ENCODE measurements at places on chromosomes 7 and 10.

DNA sequence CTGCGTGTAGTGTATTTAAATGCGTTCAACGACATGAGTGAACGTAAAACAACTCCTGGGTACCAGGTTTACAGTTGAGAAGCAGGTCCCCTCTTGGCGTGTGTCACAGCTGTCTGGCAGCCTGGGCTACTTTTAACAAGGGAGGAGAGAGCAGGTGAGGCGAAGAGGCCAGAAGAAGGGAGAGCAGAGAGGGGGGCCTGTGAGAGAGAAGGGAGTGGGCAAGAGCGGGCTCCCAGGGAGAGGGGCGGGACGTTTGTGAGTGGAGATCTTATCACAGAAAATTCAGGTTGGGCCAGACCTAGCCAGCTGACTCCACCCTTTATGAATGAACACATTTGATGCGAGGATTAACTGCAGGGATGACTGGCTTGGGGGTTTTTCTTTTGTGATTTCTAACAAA is 154.0 kb downstream of the CAMK1D start:
- DNase-seq: no peak

DNA sequence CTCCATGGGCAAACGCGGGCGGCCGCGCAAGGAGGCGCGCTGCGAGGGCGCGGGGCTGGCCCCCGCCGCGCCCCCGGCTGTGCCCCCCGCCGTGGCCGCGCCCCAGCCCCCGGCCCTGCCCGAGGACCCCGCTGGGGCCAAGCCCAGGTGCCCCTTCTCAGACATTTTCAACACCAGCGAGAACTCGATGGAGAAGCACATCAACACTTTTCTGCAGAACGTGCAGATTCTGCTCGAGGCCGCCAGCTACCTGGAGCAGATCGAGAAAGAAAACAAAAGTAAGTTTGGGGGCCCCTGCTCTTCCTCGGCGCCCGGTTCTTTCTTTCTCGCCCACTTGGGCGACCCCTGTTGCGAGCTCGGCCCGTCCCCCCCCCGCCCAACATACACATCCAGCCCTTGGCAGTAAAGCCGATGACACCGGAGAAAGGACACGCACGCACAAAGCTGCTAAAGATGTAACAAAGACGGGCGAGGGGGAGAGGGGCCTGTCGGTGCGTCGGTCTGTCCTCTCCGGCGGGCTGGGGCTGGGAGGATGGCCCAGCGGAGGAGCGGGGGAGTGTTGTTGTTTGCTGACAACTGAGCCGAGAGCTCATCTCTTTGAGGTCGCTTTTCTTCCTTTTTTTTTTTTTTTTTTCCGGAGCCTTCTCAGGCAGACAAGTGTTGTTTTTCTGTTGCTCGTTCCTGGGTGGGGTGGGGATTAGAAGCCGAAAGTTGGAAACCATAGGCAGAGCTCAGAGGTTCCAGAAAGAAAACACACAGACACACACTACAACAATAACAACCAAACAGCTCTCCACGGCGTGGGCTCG is 604 bp downstream of the MXI1 start:
- DNase-seq: no peak

DNA sequence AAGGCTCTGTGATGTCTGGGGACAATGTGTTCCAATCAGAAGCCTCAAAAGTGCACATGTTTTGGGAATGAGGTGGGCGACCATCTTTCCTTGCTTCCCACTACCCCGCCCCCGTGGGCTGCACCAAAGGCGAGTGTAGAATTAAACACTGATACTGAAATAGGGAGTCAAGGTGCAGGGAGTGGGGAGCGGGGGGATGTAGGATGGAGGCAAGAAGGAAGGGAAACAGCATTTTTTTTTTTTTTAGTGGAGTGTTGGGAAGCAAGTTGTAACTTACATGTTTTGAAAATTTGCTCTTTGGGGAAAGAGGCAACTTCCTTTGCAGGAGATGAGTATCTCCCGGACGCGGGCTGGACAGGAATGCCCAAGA is 484 bp upstream of the DLX5 start:
- no peak for DNase-seq

DNA sequence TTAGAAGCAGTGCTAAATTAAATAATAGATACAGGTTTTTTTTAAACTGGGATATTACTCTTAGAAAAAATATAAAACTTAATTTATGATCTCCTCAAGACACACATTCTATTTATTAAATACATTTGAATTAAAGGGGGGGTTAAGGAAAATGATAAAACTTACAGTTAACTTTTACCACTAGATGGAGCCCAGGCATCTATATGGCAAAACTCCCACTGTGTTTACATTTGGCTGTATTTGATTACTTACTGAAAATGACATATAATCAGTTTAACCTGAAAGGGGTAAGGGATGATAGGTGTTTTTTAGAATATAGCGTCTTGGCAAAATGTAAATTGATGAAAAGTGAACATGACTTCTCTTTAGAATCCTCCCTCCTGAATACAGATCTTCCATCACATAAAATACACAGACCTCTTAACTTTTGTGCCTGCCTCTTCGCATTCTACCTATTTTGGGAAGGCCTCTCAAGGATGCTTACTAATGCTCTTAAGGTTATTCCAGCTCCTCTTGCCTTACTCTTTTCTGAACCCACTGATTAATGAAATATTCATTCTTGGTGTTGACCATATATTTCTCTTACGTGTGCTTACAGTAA is 235.7 kb downstream of the AGMO start:
- no peak for DNase-seq

DNA sequence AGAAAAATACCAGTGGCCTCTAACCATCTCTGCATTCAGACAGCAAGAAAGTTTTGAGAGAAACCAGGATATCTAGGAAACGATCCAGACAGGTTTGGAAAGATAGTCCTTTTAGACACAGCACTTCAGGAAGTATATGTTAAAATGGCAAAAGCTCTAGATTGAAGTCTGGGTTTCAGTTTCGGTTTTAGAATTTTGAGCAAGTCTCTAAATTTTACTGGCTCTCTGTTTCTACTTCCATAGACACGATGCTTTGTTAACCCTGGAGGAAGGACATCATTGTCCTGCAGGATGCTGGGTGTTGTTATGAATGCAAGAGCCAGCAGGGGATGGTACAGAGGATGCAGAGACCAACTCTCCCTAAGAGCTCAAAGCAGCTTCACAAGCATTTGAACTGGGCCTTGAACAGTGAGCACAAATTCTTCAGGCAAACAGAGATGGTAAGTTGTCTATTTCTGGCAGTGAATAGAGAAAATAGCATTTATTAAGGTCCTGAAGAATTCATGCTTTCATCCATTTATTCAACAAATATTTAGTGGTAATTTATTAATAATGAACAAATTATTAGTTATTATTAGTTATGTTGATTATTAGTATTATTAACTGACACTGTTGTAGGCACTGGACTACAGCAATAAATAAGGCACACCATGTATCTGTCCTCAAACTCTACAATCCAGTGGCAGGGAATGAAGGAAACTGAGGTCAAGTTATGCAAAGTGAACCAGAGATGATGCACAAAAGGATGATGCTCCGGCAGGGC is 152.7 kb upstream of the NRP1 start:
- DNase-seq: no peak

- no peak for DNase-seq
Measured at GRCh38 chr7:14085901-14086300, 96.4 kb upstream of the ETV1 start.

DNA sequence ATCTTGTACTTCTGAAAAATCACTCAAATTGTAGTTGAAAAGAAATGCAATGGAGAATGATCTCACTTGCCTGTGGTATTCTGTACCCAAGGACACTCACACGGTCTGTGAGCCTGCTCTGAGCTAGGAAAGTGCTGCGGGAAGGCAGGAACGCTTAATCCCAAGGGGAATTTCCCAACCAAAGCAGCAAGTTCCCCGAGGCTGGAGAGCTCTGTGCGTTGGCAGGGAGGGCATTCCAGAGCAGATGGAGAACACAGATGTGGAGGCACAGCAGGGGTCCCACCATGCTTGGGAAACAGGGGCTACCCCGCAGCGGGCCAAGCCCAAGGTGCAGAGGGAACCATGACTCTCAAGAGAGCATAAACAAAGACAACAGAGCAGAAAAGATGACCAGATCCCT is 13.6 kb downstream of the SVIL start:
- no peak for DNase-seq

Data from activated CD4-positive, alpha-beta T cell treated with anti-CD3 and anti-CD28 coated beads for 24 hours (primary cell).